ENCODE measurements at places on chromosomes 3 and 15.

GRCh38 chr3:115687721-115688120, 64.4 kb downstream of the GAP43 start:
- no peak for DNase-seq

DNA sequence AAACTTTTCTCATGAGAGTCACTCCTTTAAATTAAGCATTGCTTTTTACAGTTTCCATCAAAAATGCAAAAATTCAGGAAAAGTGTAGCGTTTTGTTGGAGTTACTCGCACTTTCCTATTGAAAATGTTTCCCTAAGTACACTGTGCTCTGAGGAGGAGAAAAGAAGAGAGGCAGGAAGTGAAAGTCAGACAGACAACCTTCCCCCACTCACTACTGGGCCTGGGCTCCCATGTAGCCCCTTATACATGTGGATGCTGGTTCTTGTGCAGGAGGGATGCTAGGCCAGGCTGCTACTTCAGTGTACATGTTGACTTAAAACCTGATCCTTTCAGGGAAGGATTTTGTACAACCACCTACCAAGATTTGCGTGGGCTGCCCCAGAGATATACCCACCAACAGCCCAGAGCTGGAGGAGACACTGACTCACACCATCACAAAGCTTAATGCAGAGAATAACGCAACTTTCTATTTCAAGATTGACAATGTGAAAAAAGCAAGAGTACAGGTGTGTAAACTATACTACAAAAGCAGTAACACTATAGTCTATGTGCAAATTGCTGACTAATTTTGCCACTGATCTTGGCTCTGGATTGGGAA, 15.1 kb downstream of the KNG1 start:
- DNase-seq = peak; percentile 16

- DNase-seq = no peak
Observed at GRCh38 chr3:20023623-20024405, 11.8 kb upstream of the PP2D1 start.

DNA sequence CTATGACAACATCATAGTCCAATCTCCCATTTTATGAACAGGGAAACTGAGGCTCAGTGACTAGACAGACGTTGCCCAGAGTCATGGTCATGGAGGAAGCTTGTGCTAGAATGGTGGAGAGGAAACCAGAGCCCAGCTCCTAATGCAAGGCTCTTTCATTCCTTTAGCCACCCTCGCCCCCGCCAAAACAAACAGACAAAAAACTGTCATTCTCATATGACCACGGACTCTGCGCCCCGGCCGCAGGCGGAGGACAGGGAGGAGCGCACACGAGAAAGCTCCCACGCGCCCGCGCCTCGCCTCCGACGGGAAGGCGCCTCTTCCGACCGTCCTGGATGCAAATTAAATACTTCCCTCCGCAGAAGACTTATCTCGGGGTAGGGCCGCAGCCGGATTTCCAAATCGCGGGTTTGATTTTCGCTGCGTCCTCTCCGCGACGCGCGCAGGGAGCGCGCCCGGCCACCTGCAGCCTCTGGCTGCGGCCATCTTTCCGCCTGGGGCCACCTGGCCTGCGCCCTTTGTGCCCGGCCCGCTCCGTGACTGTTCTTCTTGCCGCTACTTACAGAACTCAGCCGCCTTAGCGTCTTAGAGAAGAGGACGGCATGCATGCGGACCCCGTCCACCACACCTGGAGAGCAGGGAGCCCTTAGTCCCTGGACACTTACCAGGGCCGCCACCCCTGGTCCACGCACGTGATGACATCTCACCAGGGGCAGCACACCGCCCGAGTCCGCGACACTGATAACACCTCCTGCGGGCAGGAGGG, 670 bp upstream of the ATP13A3 start:
- DNase-seq = no peak

- DNase-seq = no peak
Observed at GRCh38 chr3:132254076-132254755, 63.0 kb upstream of the ACP3 start.

GRCh38 chr3:10453431-10454163, 51.8 kb downstream of the ATP2B2 start:
- no peak for DNase-seq
